Hepatocyte (in vitro differentiated cells): ENCODE measurements at places on chromosomes 6 and 20.

- no peak for DNase-seq
Measured at GRCh38 chr20:13131688-13132087, 89.4 kb upstream of the ISM1 start.

- no peak for DNase-seq
Measured at GRCh38 chr6:86030875-86031274, 388.2 kb upstream of the SYNCRIP start.

GRCh38 chr6:98433325-98434056 lies 400.9 kb upstream of the POU3F2 start:
- no peak for DNase-seq

- no peak for DNase-seq
Measured at GRCh38 chr6:390914-391558, 516 bp upstream of the IRF4 start.

DNA sequence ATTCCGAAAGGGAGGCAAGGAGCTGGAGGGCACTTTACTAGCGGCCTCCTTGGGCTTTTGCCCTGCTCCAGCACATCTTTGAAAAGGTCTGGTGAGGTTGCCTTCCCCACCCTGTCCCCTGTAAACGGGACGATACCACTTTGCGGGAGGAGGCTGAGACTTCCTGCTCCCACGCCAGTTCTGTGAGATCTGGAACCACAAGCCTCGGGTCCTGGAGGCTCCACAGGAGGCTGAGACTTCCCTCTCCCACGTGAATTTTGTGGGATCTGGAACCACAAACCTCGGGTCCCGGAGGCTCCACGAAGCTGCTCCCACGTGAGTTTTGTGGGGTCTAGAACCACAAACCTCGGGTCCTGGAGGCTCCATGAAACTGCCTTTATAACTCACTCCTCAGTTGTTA lies 209.3 kb downstream of the DLL1 start:
- no peak for DNase-seq
